ENCODE measurements at places on chromosomes 3 and 15. TPM values are rescaled to one million over a fixed set of nuclear protein-coding genes. Genes with fewer than 3 reads are reported as not detected.

Gene CCR4
- total RNA-seq: not detected

DNA sequence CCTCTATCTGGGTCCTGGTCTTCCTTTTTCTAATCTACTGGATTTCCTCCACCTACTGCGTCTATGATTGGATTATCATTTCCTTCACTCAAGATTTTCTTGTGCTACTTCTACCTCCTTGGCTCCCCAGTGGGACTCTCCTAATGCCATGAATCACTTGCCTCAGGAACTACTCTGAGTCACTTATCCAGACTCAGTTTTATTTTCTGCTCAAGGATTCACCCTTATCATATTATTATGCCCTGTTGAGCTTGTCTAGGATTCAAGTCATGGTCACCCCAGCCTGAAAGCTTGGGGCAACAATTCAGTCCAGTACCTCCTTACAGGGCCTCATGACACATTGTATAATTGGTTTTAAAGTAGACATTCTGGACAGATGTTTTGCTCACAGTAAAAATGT is 968.1 kb downstream of the ROBO1 start:
- H3K27me3 ChIP-seq: no peaks in the 10 kb centered on the region
- peaks cover 2% of the 10 kb centered on the region for H3K36me3 ChIP-seq
- H3K27ac ChIP-seq: no peak overlapping the region
- peaks cover 32% of the 10 kb centered on the region for H3K4me1 ChIP-seq

Gene MCF2L2
- total RNA-seq: 1.5 TPM

GRCh38 chr15:77964193-77964592 is 113.3 kb downstream of the TBC1D2B start:
- no peak for DNase-seq
- H3K27ac ChIP-seq: no peak overlapping the region
- H3K4me1 ChIP-seq: peaks cover 3% of the 10 kb centered on the region
- no peaks in the 10 kb centered on the region for H3K36me3 ChIP-seq
- peaks cover 30% of the 10 kb centered on the region for H3K27me3 ChIP-seq
- H3K4me3 ChIP-seq: no peak overlapping the region

Gene GHSR
- total RNA-seq: not detected

GRCh38 chr3:49841126-49841696 is 15.2 kb downstream of the TRAIP start:
- H3K27me3 ChIP-seq: no peaks in the 10 kb centered on the region

DNA sequence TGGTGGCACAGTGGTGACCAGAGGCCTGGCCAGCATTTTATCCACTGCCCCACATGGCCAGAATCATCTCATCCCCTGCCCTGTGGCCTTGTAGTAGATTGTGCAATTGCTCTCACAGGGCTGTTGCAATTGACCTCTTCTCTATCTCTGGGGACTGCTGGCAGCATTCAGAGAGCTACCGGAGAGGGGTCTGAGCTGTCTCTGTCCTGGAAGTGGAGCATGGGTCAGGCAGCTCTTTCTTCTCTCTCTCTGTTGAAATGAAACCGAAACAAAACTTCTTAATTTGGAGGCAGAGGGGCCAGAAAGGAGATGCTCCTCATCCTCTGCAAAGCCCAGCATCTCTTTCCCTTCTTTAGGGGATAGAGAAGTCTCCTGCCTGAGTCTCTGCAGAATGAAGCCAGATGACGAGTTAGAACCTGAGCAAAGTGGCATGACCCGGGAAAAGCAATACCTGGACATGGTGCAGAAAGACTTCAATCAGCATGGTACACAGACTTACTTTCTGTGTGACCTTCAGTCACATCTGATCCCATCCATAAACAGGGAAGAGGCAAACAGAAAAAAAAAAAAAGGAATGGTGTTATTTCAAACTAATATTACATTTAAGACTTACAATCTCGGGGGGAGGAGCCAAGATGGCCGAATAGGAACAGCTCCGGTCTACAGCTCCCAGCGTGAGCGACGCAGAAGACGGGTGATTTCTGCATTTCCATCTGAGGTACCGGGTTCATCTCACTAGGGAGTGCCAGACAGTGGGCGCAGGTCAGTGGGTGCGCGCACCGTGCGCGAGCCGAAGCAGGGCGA is 144.5 kb upstream of the BCL6 start:
- H3K27ac ChIP-seq: peak overlapping the region; percentile 95
- peaks cover 4% of the 10 kb centered on the region for H3K36me3 ChIP-seq
- H3K27me3 ChIP-seq: peaks cover 2% of the 10 kb centered on the region
- DNase-seq: no peak

Gene AGBL1
- 0.05 TPM for total RNA-seq

Gene NAALADL2
- total RNA-seq: 4.3 TPM

Gene ROPN1
- total RNA-seq: not detected

GRCh38 chr15:99657996-99658395 is 75.2 kb downstream of the LYSMD4 start:
- H3K27me3 ChIP-seq: no peaks in the 10 kb centered on the region
- no peak overlapping the region for H3K4me3 ChIP-seq
- H3K36me3 ChIP-seq: peaks cover 7% of the 10 kb centered on the region

Gene ALDH1A3
- total RNA-seq: 8.0 TPM

Gene CAPN3
- 2.7 TPM for total RNA-seq

Gene SPATA12
- total RNA-seq: not detected

GRCh38 chr3:109852283-109852682 is 514.9 kb upstream of the DPPA4 start:
- no peak overlapping the region for H3K4me3 ChIP-seq
- no peaks in the 10 kb centered on the region for H3K27me3 ChIP-seq
- peaks cover 9% of the 10 kb centered on the region for H3K36me3 ChIP-seq
- no peak overlapping the region for H3K27ac ChIP-seq

Gene TF
- 0.98 TPM for total RNA-seq

DNA sequence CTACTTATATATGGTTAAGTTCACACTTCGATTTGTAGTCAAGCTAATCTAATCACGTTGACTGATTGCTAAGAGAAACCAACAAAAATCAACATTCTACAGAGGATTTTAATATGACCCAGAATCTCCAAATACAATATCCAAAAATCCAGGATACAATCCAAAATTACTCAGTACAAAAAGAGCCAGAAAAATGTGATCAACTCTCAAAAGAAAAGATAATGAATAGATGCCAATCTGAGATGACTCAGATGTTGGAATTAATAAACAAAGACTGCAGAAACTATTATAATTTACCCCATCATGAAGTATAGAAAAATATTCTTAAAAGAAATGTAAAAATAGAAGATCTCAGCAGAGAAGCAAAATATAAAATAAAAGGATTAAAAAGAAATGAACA is 22.3 kb downstream of the HACL1 start:
- H3K4me1 ChIP-seq: no peaks in the 10 kb centered on the region
- H3K4me3 ChIP-seq: no peak overlapping the region
- DNase-seq: no peak
- no peaks in the 10 kb centered on the region for H3K27me3 ChIP-seq
- H3K36me3 ChIP-seq: peaks cover 3% of the 10 kb centered on the region
- H3K27ac ChIP-seq: no peak overlapping the region

Gene A4GNT
- not detected for total RNA-seq

DNA sequence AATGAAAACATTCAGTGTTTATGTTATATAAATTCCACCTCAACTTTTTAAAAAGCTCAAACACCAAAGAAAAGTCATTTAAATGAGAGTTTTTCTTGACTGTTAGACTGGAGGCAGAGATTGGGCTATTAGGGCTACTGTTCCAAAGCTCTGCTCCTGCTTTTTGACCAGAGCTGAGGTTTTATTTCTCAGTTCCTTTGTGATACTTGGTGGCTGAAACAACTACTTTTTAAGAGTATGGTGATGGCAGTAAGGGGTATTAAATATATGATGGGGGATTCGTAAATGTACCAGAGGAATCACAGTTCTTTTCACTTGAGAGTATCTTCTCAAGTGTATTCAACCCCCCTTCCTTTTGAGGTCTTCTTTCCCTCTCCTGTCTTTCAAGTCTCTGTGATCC is 186.1 kb upstream of the CGNL1 start:
- no peaks in the 10 kb centered on the region for H3K27me3 ChIP-seq
- no peak for DNase-seq
- H3K4me1 ChIP-seq: peaks cover 4% of the 10 kb centered on the region
- H3K27ac ChIP-seq: no peak overlapping the region
- H3K36me3 ChIP-seq: peaks cover 29% of the 10 kb centered on the region

DNA sequence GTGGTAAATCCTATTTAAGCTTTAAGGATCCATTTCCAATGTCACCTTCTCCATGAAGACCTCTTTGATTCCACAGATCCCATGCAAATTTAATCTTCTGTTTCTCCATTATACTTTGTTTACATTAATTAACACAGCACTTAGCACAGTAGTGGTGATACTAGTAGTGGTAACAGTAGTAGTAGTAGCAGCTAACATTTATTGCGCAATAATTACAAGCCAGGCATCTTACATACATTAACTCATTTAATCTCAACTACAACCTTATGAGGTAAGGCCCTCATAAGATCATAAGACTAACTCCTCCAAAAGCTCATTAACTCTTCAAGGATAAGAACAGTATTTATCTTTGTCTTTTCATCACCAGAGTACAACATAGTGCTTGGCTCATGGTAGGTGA is 54.8 kb upstream of the FSIP1 start:
- DNase-seq: no peak
- peaks cover 2% of the 10 kb centered on the region for H3K36me3 ChIP-seq
- no peaks in the 10 kb centered on the region for H3K27me3 ChIP-seq
- H3K4me3 ChIP-seq: no peak overlapping the region
- H3K27ac ChIP-seq: no peak overlapping the region

GRCh38 chr3:188750617-188751016 is 421.2 kb upstream of the TPRG1 start:
- no peaks in the 10 kb centered on the region for H3K27me3 ChIP-seq
- no peaks in the 10 kb centered on the region for H3K36me3 ChIP-seq
- H3K4me3 ChIP-seq: no peak overlapping the region
- no peak for DNase-seq
- H3K4me1 ChIP-seq: no peaks in the 10 kb centered on the region
- no peak overlapping the region for H3K27ac ChIP-seq

DNA sequence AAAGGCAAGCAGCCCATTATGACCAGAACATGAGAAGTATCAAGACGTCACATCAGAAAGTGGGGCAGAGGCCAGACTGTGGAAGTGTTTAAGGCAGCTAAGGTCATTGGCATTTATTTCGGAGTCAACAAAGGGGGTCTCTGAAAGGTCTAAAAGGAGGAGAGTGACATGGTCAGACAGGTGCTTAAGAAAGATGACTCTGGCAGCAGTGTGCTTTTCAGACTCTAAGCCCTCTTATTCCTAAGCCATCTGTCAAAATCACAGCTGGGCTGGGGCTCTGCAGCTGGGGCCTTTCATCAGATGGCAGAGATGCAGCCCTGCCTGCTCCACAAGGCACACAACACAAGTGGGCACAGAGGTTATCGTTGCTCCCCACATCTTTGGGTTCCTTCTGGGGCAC is 14.0 kb downstream of the FBXL22 start:
- no peak overlapping the region for H3K4me3 ChIP-seq
- H3K36me3 ChIP-seq: peaks cover 17% of the 10 kb centered on the region
- H3K4me1 ChIP-seq: peaks cover 25% of the 10 kb centered on the region
- H3K27me3 ChIP-seq: no peaks in the 10 kb centered on the region
- peak overlapping the region; percentile 91 for H3K27ac ChIP-seq
- no peak for DNase-seq

GRCh38 chr3:27176256-27176655 is 192.9 kb downstream of the NEK10 start:
- DNase-seq: no peak
- no peak overlapping the region for H3K4me3 ChIP-seq
- no peaks in the 10 kb centered on the region for H3K4me1 ChIP-seq
- H3K27ac ChIP-seq: no peak overlapping the region

Gene STXBP5L
- total RNA-seq: 3.0 TPM

Gene CCK
- total RNA-seq: not detected

DNA sequence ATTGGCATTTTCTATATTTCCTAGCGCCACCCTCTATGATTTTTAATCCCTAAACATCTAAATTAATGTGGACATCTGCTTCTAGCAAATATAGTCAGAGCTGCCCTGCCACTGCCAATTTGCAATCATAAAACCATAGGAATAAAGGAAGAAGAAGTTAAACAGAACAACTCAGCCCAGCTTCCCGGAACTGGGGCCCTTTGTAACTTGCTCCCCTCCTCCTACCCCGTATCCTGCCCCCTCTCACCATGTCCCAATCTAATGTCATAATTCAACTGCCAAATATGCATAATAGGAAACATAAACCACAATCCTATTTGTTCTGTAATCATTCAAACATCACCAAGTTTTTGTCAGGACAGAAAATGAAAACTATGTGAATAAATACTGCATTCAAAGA is 74.4 kb upstream of the ACP3 start:
- no peak overlapping the region for H3K27ac ChIP-seq
- no peak overlapping the region for H3K4me3 ChIP-seq
- no peak for DNase-seq
- H3K4me1 ChIP-seq: no peaks in the 10 kb centered on the region
- no peaks in the 10 kb centered on the region for H3K36me3 ChIP-seq

Gene POLQ
- total RNA-seq: 16.9 TPM

- peak overlapping the region; percentile 86 for H3K4me3 ChIP-seq
- no peak for DNase-seq
- H3K27me3 ChIP-seq: no peaks in the 10 kb centered on the region
- peak overlapping the region; percentile 97 for H3K27ac ChIP-seq
Measured at GRCh38 chr15:48974882-48975281, 11.2 kb upstream of the SHC4 start.

- H3K4me3 ChIP-seq: no peak overlapping the region
- no peak for DNase-seq
- no peak overlapping the region for H3K27ac ChIP-seq
- no peaks in the 10 kb centered on the region for H3K27me3 ChIP-seq
- no peaks in the 10 kb centered on the region for H3K4me1 ChIP-seq
Measured at GRCh38 chr3:143830063-143830462, 18.2 kb downstream of the SLC9A9 start.

DNA sequence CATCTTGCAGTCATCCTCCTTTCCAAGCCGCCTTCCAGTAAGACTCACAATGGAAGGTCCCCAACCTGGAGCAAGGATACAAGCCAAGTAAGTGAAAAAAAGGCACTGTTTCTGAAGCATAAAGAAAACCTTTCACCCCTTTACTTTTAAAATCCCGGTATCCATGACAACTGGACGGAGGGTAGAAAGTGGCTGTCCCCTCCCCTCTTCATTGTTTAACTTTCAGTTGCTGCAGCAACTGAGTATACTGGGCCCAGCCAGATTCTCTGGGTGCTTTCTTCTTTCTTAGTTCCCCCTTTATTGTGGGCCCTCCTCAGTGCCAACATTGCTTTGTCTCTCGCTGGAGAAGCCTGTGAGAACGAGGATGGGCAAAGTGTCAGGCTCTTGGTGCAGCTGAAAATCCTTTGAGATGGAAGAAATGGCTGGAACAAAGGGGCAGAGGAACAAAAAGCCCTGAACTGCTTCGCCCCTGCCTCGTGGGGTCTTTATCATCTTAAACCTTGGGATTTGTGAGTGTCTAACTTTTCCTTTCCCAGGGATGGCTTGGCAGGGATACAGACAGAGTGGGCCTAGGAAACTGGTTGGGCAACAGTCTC is 224.0 kb upstream of the RGMA start:
- H3K27me3 ChIP-seq: no peaks in the 10 kb centered on the region
- peak; percentile 37 for DNase-seq
- peaks cover 73% of the 10 kb centered on the region for H3K4me1 ChIP-seq
- peak overlapping the region; percentile 78 for H3K4me3 ChIP-seq

DNA sequence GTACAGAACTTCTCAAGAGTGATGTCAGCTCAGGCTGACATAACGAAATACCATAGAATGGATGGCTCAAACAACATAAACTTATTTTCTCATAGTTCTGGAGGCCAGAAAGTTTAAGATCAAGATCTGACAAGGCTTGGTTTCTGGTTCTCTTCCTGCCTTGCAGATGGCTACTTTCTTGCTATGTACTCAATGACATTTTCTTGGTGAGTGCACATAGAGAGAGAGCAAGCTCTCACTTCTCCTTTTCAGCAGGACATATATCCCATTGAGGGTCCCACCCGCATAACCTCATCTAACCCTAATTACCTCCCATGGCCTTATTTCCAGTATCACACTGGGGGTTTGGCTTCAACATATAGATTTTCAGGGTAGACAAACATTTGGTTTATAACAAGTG is 1072.1 kb downstream of the PLOD2 start:
- H3K4me3 ChIP-seq: no peak overlapping the region
- no peaks in the 10 kb centered on the region for H3K27me3 ChIP-seq
- H3K27ac ChIP-seq: no peak overlapping the region
- H3K36me3 ChIP-seq: no peaks in the 10 kb centered on the region
- H3K4me1 ChIP-seq: no peaks in the 10 kb centered on the region
- DNase-seq: no peak
